ENCODE measurements at places on chromosomes 6 and 20.
A peak's percentile ranks its signal among the peaks of the same experiment; 100 is the strongest.

- no peak for DNase-seq
Observed at GRCh38 chr6:90658497-90658896, 71.6 kb upstream of the MAP3K7 start.

DNA sequence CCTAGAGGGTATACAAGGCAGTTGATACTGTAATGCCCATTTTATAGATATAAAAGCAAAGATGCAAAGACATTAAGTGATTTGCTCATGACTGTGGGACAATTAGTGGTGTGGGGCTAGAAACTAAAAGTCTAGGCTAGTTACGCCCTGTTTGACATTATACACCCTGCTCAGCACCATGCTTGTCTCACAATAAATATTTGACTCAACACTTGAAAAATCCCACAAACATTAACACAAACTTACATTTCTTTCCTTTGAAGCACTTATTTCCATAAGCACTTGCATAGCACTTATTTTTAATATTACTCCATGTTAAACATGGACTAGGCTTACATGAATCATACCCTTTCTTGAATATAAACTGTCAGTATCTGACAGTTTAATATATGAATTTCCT, 36.5 kb upstream of the SNRPB2 start:
- DNase-seq: no peak

DNA sequence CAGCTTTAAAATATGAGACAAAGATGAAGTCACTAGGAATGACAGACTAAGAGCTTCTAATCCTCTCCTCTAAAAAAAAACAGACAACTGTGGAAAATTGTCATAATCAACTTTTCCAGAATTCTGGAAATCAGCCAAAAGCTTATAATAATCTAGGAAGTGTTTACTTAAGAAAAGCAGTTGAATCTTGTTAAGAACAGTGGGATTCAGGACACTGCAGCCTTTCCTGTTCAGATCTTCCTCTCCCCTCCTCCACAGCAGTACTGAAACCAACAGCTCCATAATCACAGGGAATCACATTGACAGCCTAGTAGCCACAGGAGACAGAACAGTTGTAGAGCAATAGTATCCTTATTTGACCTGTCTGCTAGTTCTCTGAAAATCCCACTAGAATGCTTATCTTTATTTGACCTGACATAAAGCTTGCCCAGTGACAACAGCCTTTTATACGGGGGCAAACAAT, 41.6 kb downstream of the IBTK start:
- DNase-seq: no peak

GRCh38 chr20:43448748-43449535, 8.8 kb upstream of the SRSF6 start:
- DNase-seq: peak; percentile 27

GRCh38 chr6:137016356-137016755, 28.4 kb downstream of the IL20RA start:
- no peak for DNase-seq

DNA sequence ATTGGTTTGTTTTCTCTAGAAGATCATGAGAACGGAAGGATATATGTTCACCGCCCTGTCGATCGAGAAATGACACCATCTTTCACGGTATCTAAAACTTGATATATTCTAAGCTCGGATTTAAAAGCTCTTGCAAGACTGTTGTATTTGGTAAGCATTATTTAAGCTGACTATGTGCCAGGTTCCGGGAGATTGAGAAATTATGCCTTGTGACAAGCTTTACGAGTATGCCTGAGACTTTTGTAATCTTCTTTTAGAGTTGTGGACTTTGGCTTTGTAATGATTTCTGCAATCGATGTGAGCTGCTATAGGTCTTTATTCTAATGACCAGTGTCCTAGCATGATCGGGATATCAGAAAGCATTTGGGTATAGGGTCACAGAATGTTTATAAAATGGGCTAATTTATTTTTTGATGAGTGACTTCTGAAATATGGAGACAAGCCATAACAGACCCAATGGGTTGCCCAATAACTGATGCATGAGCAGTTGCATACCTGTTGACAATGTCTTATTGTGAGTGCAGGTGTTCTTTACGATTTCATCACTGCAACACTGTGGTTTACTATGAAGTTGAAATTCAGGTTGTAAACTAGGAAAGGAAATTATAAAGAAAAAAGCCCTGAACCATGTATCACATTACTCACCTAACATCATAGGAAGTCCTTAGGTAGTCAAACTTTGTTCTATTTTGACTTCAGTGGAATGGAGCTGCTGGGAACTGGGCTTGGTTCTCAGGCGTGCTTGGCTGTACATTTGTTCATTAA, 14.0 kb downstream of the CDH26 start:
- peak; percentile 76 for DNase-seq

- DNase-seq: no peak
Observed at GRCh38 chr6:14585689-14586088, 468.1 kb downstream of the CD83 start.

- DNase-seq: peak; percentile 51
Observed at GRCh38 chr6:134097114-134097707, 44.8 kb upstream of the SLC2A12 start.

All from prostate gland (tissue), 2 donors.